ENCODE measurements at places on chromosomes 1 and 21.

DNA sequence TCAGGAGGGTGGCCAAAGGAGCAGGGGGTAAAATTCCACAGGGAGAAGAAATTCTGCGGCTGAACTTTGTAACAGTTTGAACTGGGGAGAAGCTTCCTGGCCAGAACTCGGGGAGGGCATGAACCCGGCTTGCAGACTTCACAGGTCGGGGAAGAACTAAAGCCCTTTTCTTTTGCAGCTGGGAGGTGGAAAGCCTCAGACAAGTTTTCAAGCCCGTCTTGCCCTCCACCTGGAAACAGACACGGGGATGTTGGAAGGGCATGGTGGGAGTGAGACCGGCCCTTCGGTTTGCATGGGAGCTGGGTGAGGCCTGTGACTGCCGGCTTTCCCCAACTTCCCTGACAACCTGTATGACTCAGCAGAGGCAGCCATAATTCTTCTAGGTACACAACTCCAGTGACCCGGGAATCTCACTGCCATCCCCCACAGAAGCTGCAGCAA, 11.3 kb downstream of the THEM4 start:
- DNase-seq, result no peak

GRCh38 chr1:159007726-159008125, 2.0 kb upstream of the IFI16 start:
- DNase-seq, result no peak

DNA sequence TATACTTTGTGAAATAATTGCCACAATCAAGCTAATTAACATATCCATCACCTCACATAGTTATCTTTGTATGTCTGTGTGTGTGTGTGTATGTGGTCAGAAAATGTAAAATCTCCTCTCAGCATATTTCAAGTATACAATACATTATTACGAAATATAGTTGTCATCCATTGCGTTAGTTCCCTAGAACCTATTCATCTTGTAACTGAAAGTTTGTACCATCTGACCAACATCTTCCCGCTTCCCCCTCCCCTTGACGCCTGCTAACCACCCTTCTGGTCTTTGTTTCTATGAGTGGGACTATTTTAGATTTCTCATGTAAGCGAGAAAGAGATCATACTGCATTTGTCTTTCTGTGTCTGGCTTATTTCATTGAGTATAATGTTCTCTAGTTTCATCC, 455.3 kb downstream of the KCNT2 start:
- no peak for DNase-seq

- peak; percentile 61 for DNase-seq
These were observed 2.3 kb downstream of the ANP32E start for GRCh38 chr1:150233359-150234308.

DNA sequence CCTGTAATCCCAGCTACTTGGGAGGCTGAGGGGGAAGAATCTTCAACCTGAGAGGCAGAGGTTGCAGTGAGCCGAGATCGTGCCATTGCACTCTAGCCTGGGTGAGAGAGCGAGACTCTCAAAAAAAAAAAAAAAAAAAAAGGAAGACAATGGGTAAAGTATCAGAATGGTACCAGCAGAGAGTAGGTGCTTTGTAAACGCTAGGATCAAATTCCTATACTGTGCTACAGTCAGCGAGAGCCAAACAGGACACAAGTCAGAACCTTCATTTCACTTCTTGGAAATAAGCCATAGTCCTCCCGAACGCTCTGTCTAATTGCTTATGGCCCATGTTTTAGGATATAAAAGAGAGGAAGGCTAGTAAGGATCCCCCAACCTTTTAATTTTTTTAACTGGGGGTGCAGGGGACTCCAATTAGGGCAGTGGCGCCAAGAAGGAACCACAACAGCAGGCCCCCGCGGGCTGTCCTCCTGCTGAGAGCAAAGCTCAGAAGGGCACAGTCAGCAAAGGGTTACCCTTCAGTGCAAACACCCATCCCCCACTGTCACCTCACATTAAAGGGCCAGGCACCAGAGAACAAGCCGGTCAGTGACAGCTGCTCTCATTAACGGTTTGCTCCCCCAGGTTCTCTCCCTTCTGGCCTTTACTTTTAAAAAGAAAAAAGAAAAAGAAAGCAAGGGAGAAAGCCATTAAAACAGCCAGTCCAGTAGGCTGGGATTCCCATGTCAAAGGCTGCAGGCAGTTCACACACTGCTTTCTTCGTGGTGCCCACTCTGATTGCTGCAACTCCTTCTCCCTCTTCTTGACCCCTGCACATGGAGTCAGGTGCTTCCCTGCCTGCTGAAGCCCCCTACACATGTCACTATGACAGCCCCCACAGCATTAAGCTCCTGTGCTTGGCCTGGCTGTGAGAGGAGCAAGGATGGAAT, 69.4 kb downstream of the PLPP3 start:
- no peak for DNase-seq

- DNase-seq, result no peak
These were observed 72.5 kb downstream of the ENAH start for GRCh38 chr1:225580238-225581099.

- no peak for DNase-seq
These were observed 249.2 kb downstream of the SLC45A1 start for GRCh38 chr1:8567146-8567545.

DNA sequence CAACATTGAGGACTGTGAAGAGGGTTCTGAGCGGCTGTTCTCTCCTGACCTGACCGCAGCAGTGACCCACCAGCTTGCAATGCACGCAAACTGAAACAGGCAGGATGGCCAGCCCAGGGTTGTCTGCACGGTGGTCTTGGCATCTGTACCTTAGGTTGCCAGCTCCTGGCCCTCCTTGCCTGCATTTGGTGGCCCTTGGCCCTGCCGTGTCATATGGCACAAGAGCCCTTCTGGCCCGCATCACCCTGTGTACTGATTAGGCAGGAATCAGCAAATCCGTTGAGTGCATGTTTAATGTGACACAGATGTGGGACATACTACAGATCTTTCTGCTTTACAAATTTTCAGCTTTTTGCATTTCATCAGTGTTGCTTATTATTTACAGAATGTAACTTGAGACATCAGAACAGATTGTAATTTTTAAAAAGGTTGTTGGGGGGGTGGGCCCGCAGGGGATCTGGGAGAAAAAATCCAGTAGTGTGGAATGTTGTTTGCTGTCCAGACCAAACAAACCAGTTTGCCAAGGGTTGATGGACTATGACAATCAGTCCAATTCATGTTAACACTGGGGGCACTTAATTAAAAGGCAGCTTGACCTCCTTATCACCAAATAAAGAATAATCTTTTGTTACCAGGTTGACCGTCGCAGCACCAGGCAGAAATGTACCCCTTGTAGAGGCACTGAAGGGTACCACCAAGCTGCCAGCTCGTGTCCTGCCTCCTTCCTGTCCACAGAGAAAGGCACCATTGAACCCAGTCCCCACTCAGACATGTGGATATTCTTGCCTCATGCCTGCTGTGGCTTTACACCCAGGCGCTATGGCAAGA, 132.6 kb downstream of the DHRS3 start:
- DNase-seq, result no peak

DNA sequence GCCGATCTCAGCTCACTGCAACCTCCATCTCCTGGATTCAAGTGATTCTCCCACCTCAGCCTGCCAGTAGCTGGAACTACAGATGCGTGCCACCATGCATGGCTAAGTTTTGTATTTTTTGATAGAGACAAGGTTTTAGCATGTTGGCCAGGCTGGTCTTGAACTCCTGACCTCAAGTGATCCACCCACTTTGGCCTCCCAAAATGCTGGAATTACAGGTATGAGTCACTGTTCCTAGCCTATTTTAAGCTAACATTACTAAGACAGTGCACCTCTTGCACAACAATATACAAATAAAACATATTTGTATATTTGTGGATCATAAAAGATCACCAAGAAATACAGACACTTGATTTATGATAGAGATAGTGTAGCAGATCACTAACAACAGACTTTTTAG, 139.1 kb downstream of the DUSP10 start:
- no peak for DNase-seq

GRCh38 chr1:15260418-15261154, 13.6 kb downstream of the FHAD1 start:
- DNase-seq, result peak; percentile 71

DNA sequence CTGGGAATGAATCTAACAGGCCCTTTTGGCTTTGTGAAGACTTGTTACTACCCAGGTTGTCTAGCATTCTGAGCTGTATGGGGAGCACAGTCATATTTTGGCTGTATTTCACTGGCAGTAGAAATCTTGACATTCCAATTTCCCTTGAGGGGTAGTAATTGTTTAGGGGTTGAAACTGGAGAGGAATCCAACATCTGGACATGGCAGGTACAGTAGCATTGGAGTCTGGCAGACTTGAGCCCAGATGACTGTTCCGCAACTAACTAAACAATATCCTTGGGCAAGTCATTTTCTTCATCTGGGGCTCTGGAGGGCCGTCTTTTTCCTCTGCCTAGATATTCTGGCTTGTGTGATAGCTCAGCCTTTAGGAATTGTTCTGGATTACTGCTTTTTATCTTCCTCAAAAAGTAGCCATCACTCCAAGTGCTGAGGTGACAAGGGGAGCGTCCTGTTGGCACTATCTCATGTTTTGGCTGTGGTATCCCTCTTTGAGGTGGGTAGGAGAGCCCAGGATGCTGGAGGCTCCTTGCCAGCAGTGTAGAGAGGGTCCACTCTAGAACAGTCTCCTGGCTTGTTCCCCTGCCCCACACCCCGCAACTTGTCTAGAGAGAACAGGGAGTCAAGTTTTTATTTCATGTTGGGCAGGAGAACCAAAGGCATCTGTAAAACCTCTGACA, 22.7 kb upstream of the NBL1 start:
- DNase-seq, result no peak

GRCh38 chr1:99801584-99801983, 35.1 kb upstream of the FRRS1 start:
- DNase-seq, result no peak

DNA sequence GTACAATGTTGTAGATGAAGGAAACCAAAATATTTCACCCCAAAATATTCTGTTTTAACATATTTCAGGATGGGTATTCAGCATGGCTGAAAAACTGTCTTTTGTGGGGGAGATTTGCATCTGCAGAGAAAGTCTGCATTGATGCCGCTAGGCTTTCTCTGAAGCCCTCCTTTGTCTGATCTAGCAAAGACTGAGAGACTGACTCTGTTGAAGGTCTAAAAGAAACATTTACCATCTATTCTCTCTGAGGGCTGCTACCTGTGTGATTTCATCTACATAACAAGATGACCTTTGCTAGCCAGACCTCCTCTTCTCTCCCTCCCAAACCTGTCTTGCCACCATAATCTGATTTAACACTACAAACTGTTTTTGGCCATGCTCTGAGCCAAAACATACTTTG, 12.4 kb upstream of the MT1HL1 start:
- no peak for DNase-seq

GRCh38 chr21:36021251-36021837, 39.0 kb downstream of the SETD4 start:
- DNase-seq, result no peak

GRCh38 chr1:101996825-101997465, at the start of gene OLFM3:
Gene OLFM3 (minus strand): TSS chr1:101996926.
- DNase-seq, result no peak

- DNase-seq, result peak; percentile 96
These were observed 2.8 kb upstream of the IGSF8 start for GRCh38 chr1:160101037-160101716.

- no peak for DNase-seq
These were observed 68.9 kb downstream of the ST3GAL3 start for GRCh38 chr1:43776043-43776761.

- DNase-seq, result peak; percentile 92
These were observed 10.7 kb downstream of the CLCNKA start for GRCh38 chr1:16032388-16033102.

DNA sequence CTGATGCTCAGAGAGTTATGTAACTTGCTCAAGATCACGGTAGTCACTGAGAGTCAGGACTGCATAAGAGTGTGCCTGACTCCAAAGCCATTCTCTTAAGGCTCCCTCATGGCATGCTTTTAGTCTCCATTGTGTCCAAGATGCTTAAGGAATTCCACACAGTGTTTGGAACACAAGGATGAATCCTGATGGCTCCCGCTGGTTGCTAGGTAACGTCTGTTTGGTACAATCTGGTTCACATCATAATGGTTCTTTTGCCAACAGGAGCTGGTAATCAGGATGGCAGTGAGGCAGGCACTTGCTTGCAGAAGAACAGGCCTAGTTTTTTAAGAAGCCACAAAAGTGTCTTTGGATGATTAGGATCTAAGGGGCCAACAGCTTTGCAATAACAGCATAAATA, 436.5 kb upstream of the DAB1 start:
- DNase-seq, result no peak

DNA sequence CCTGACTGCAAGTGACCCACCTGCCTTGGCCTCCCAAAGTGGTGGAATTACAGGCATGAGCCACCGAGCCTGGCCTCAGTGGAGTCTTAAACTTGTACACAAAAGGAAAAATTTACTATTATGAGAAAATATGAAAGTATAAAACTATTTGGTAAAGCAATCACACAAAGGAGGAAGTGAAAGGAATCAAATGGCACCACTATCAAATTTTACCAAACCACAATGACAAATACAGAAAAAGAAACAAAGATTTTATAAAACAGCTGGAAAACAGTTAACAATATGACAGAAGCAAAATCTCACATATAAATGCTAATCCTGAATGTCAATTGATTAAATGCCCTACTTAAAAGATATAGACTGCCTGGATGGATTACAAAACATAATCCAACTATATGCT, 42.1 kb upstream of the NEGR1 start:
- DNase-seq, result no peak

- DNase-seq, result no peak
These were observed 7.7 kb upstream of the PPM1J start for GRCh38 chr1:112722601-112723510.

GRCh38 chr1:93353286-93353685, 7.6 kb downstream of the DR1 start:
- no peak for DNase-seq

GRCh38 chr1:12244078-12244477, 14.2 kb downstream of the VPS13D start:
- DNase-seq, result no peak

DNA sequence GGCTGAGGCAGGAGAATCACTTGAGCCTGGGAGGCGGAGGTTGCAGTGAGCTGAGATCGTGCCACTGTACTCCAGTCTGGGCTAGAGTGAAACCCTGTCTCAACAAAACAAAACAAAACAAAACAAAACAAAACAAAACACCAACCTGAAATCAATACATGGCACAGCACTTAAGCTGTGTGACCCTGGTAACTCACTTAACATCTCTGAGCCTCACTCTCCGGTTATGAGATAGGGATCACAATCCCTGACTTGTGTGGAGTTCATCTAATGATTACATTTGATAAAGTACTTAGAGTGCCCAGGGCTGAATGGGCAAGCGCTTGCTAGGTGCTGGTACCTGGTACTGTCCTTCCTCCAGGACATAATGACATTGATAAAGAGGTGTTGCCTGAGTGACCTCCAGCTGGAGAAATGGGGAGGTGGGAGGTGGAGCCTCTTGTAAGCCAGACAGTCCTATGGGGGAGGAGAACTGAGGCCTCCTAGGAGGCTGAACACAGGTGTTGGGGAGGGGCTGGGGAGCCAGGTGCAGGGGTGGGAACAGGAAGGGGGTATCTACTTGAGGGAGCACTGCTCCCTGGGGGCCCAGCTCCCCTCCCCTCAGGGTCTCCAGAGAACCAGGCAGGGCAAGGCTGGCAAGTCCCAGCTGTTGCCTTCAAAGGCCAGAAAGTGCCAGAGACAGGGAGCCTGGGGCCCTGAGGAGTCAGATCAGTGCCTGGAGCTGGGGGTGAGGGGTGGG, 17.9 kb downstream of the FOXO6 start:
- no peak for DNase-seq

All from adrenal gland (tissue), 19 donors.